ENCODE measurements at places on chromosomes 5 and 9. TPM values are rescaled to one million over a fixed set of nuclear protein-coding genes. Genes with fewer than 3 reads are reported as not detected.

The PCDHA4 gene
- not detected for total RNA-seq

The NDUFB6 gene
- 33.5 TPM for total RNA-seq

The ADAMTS2 gene
- total RNA-seq = not detected

The DBH gene
- not detected for total RNA-seq

The NR6A1 gene
- total RNA-seq = 0.50 TPM

The SLC6A19 gene
- total RNA-seq = not detected

The SPINK7 gene
- total RNA-seq = not detected

The GLDC gene
- 1.2 TPM for total RNA-seq

The FOXE1 gene
- total RNA-seq = 0.10 TPM

The ARSI gene
- not detected for total RNA-seq

The MSX2 gene
- not detected for total RNA-seq

The IL4 gene
- total RNA-seq = 0.55 TPM

The NIPAL4 gene
- 0.30 TPM for total RNA-seq

The TRUB2 gene
- total RNA-seq = 23.2 TPM

The NUDT12 gene
- 0.87 TPM for total RNA-seq

The TBC1D2 gene
- 8.5 TPM for total RNA-seq

The CDH18 gene
- total RNA-seq = not detected

The OR1L4 gene
- total RNA-seq = not detected

The PDZD2 gene
- not detected for total RNA-seq

The FAM81B gene
- not detected for total RNA-seq

The SURF2 gene
- 15.1 TPM for total RNA-seq
